ENCODE measurements at places on chromosomes 4 and X.
A peak's percentile ranks its signal among the peaks of the same experiment; 100 is the strongest.

- no peak for DNase-seq
Measured at GRCh38 chrX:22803353-22803752, 196.4 kb upstream of the DDX53 start.

DNA sequence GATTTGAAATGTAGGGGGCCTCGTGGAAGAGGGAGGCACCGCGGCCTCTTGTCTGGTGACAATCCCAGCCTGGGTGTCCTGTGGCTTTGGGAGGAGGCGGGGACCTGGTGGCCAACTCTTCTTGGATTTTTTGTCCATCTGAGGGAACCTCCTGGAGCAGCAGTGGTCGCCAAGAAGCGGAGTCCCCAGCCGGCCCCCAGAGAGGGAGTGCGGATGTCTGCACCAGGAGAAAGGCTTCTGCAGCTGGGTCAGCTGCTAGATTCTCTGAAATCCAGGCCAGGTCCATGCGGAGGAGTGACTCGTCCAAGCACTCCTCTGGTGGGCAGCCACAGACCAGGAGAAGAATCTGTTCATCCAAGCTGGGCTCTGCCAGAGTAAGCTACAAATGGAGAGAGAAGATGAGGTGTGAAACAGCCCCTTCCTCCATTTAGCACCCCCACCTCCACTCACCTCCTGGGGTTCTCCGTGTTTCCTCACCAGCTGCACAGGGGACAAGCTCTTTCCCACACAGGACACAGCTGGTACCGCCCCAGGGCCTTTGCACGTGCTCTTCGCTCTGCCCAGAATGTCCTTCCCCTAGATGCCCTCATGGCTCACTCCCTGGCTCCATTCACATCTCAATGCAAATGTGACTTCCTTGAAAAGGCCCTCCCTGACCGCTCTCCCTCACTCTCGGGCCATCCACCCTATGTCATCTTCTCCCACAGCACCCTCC, 27.6 kb downstream of the C4orf50 start:
- DNase-seq: no peak

DNA sequence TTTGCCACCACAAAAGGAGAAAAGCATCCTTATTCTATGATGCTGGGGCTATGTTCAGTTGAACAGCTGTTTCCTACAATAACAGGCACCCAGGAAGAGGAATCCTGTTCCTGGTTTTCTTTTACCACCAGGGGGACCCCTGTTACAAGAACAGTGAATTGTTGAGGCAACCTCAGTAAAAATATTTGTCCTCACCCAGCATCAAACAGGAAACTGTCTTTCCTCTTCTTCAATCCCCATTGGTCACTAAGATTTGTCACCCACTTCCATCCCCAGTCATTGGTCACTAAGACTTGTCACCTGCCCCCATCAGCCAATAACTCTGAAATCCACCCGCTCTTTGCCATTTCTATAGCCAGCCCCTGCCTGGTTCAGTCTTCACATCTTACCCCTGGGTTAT, 143.5 kb upstream of the GALNT7 start:
- DNase-seq: peak; percentile 76

GRCh38 chr4:10121568-10122208, 5.1 kb upstream of the WDR1 start:
- peak; percentile 91 for DNase-seq

DNA sequence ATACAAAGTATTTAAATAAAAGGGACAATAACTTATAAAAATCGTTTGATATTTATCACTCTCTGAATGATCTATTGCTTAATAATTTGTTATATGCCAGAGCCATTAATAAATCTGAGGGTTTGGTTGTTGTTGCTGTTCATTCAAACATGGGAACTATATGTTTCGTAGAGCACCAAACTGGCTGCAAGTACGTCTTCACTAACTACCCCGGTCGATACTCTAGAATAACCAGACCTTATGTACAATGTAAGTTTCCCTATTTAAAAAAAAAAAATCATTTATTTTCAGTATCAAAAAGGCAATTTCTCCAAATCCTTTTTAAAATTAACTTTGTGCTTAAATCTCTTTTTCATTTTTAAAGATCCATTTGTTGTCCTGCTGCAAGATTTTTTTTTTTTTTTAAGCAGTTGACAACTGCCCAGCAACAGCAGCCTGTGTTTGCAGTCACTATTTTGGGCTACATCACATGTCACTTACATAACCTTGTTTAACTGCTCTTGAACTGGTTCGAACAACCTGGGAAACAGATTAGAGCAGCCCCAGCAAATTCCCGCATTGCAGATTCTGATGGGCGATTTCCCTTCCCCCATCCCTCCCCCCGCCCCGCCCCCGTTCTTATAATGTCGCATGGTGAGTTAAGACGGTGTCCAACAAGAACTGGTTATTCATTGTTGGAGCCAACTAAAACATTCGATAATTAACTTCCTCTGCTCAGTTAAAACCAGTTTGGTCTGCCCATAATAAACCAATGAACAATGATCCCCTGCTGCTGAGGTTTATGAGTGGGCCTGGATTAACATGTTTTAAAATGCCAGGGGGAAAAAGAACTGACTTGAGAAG, 238.9 kb downstream of the NR3C2 start:
- DNase-seq: peak; percentile 99

- no peak for DNase-seq
Measured at GRCh38 chrX:154044091-154044490, 24.4 kb upstream of the IRAK1 start.

GRCh38 chr4:78648640-78649363, 97.2 kb downstream of the ANXA3 start:
- no peak for DNase-seq

DNA sequence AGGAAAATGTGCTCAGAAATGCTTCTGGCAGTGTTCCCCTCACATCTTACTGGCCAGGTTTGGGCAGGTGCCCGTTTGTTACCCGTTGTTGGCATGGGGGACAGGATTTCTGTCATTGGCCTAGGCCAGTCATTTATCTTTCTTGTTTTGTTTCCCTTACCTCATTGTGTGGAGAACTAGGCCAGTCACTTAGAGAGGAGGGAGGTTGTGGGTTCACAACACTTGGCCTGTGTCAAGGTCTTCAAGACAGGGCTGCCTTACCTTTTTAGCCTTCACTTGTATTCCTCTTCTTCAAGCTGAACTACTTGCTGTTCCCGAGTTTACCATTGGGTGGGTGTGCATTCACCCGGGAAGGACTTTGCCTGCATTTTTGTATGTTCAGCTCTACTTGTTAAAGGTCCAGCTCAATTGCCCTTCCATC, 17.7 kb downstream of the SNX25 start:
- peak; percentile 68 for DNase-seq

DNA sequence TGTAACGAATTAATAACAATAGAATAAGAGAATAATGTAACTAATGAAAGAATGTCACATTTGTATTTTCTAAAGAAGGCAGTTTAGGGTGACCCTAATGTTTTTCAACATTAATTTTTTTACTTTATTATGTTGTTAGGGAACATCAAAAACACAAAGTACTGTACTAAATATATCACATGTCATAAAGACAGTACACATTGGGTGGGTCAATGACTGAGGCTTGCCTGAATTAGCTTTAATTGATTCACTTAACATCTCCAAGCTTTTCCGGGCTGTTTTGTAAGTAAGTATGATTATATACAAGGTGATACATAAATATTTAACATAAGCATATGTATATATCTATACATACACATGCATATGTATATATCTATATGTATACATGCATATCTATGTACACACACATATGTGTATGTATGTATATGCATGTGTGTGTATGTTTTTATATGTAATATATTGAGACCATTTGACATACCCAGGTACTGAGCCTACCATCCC, 43.4 kb upstream of the KLF3 start:
- DNase-seq: no peak

DNA sequence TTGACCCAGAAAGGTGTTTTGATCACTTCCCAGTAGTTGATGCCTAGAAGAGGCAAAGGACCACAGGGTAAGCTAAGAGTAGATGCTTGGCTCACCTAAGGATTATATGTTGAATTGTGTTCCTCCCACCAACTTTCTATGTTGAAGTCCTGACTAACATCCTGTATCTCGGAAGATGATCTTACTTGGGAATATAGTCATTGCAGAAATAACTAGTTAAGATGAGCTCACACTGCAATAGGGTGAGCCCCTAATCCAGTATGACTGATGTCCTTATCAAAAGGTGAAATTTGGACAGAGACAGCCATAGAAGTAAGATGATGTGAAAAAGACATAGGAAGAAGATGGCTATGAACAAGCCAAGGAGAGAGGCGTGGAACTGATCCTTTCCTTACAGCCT, 3.3 kb upstream of the HMGB2 start:
- DNase-seq: no peak

- DNase-seq: no peak
Measured at GRCh38 chr4:114839986-114840385, 241.4 kb downstream of the UGT8 start.

- no peak for DNase-seq
Measured at GRCh38 chr4:768995-769394, 56.9 kb downstream of the CPLX1 start.

- no peak for DNase-seq
Measured at GRCh38 chr4:12123707-12124106, 695.0 kb upstream of the HS3ST1 start.

- peak; percentile 65 for DNase-seq
Measured at GRCh38 chrX:107729558-107730297, 45.9 kb downstream of the TSC22D3 start.

GRCh38 chr4:119471259-119471658, 149.3 kb upstream of the FABP2 start:
- DNase-seq: no peak

- DNase-seq: no peak
Measured at GRCh38 chr4:28004520-28004919, 1143.9 kb downstream of the STIM2 start.

GRCh38 chrX:103913356-103914020, 48.9 kb upstream of the TMSB15B start:
- peak; percentile 43 for DNase-seq

- no peak for DNase-seq
Measured at GRCh38 chr4:102037566-102037965, 247.0 kb downstream of the BANK1 start.
